Nephron progenitor cell (in vitro differentiated cells): ENCODE measurements at places on chromosomes 7 and 10.

GRCh38 chr7:142488842-142489241 lies 231.0 kb upstream of the PRSS58 start:
- DNase-seq: no peak

- no peak for DNase-seq
These were observed 152.5 kb upstream of the STK17A start for GRCh38 chr7:43430411-43430810.

- no peak for DNase-seq
These were observed 1027.7 kb downstream of the LRMDA start for GRCh38 chr10:76459016-76459730.

GRCh38 chr10:112027731-112028280 lies 155.8 kb downstream of the GPAM start:
- no peak for DNase-seq

DNA sequence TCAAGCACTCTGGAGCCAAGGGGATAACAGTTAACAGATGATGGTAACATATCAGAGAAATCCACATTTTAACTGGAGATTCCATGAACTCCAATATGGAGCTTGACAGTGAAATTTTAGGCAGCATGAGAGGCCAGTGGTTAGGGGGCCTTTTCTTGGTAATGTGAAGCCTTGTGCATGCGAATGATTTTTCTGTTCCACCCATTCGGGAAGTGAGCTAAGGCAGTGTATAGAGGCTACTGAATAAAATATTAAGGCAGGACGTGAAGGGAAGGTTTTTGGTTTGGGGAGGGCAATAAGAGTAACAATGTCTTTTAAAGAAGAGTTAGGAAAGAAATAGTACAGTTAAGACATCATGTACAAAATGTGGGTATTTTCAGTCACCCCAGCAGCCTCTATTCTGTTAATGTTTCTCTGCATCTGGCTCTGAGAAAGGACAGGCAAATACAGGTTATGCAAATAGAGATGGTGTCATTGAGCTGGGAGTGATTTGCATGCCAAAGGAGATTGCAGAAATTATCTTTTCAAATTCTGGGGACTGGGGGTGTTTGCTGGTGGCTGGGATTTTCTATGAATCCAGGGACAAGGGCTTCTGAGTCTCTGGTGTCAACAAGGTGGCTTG lies 6.8 kb upstream of the TAS2R60 start:
- no peak for DNase-seq

- no peak for DNase-seq
These were observed 215.7 kb downstream of the SNX10 start for GRCh38 chr7:26507108-26507987.
